ENCODE measurements at places on chromosomes 12 and 14. TPM values are rescaled to one million over a fixed set of nuclear protein-coding genes. Genes with fewer than 3 reads are reported as not detected.

- DNase-seq = peak; percentile 46
These were observed 36.3 kb downstream of the RIN3 start for GRCh38 chr14:92549859-92550230.

The MYO1A gene
- total RNA-seq = not detected

The DTX1 gene
- total RNA-seq = 5.5 TPM

GRCh38 chr12:54935235-54935951, 49.2 kb downstream of the TESPA1 start:
- DNase-seq = peak; percentile 96

- no peak for DNase-seq
These were observed 89.3 kb downstream of the ADAMTS20 start for GRCh38 chr12:43462741-43463140.

DNA sequence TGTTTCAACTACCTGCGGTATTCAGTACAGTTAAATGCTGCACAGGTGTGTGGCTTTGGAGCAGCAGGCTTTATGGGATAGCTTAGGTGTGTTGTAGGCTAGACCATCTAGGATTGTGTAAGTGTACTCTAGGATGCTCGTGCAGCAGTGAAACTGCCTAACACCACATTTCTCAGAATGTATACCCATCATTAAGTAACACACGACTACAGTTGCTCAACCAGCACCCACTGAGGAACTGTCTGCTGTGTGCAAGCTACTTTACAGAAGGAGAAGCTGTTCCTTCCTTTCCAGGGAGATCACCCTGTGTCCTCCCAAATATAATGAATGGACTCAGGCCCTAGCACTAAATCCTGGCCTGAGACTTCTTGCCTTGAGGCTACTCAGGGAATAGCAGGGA, 94.8 kb downstream of the SLC24A4 start:
- no peak for DNase-seq

DNA sequence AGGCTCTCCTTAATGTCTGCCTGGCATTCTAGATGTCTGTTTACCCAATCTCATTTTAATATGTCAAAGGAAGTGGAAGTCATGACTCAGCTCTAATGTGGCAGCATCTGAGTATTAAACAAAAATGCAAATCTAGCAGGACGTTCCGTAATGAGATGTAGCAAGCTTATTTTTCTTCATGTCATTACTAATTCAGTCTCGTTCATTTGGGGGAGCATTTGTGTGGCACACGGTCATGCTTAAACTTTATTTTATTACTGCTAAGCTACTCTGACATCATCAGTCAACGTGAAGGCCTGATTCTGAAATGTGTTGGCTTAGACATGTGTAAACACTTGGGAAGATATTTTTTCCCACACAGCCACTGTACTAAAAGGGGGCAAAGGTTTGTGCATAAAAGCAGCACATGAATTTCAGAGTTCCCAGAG, 326.7 kb upstream of the TMPO start:
- DNase-seq = peak; percentile 53

- no peak for DNase-seq
These were observed 7.9 kb upstream of the NYNRIN start for GRCh38 chr14:24390701-24391468.

DNA sequence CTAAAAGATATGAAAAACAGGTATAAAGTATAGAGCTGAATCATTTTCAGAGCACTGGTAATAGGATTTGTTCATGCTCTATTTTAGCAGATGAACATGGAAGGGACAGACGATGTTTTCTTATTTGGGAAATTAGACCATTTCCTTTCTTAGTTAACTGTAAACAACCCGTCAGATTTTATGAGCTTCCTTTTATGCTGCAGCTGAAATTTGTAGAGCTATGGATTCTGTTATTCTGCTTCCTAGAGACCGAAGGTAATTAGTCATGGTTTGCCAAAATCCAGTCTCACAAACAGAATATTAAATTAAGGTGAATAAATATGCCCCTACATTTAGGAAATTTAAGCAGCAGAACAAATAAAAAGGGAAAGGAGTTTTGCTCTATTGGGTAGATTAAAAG, 180.2 kb upstream of the SYT1 start:
- no peak for DNase-seq

DNA sequence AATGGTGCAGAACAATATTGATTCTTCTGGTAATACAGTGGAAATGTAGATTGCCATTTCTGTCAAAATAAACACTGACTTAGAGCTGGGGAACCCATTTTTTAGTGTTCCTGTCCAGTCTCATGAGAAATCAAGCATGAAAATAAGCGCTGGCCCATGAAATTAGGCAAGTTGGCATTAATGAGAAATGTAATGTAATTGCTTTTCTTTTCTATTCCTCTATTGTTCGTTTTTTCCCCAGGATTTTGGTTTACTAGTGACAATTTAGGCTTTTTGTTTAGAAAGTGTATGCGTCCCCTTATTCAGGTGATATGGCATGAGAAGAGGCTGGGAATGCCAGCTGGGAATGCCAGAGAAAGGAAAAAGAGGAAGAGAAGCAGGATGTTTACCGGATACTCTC, 64.4 kb upstream of the KICS2 start:
- no peak for DNase-seq

The TRIM9 gene
- total RNA-seq = 4.7 TPM

GRCh38 chr12:119288576-119288975, 46.0 kb upstream of the CCDC60 start:
- no peak for DNase-seq

DNA sequence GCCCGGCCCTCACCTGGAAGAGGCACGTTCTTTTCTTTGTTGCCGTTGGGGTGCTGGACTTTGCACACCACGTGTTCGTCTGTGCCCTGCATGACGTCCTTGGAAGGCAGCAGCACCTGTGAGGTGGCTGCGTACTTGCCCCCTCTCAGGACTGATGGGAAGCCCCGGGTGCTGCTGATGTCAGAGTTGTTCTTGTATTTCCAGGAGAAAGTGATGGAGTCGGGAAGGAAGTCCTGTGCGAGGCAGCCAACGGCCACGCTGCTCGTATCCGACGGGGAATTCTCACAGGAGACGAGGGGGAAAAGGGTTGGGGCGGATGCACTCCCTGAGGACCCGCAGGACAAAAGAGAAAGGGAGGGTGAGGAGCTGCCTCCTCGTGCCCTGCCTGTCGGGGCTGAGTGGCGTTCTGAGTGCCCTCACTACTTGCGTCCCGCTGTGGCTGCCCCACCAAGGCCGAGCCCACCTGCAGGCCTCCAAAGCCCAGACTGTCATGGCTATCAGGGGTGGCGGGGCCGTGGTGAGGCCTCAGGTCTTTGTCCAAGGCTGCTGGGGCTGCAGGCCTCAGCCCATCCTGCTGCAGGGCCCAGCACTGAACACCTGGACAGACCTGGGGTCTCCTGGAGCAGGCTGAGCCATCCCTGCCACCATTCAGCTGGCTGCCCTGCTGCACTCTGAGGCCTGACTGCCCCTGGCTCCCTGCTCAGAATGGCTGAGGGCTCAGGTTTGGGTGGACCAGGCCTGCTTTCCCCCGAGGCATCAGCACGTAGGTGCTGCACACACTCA, 329.7 kb downstream of the TMEM121 start:
- no peak for DNase-seq

- no peak for DNase-seq
These were observed 86.8 kb downstream of the FGD4 start for GRCh38 chr12:32486158-32486557.

DNA sequence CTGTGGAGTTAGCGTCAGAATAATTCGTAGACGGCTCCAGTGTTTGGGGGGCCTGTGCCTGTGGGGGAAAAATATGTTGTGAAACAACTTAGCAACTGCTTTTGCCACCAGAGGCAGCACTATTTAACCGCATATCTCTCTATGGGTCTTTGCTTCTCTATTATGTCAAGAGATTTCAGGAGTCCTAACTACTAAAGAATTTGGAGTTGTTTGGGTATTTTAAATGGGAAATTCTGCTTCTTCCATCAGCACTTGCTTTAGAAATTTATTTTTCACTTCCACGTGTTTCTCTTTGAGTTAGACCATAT, 594 bp upstream of the CLEC14A start:
- DNase-seq = no peak

Data from astrocyte (in vitro differentiated cells and primary cell).